Glomerular endothelial cell (primary cell): ENCODE measurements at places on chromosomes 5 and 9.

GRCh38 chr5:51278539-51278938, 104.7 kb upstream of the ISL1 start:
- DNase-seq = no peak

GRCh38 chr5:88702332-88702731, 180.7 kb downstream of the MEF2C start:
- no peak for DNase-seq

GRCh38 chr9:127051881-127052595, 70.4 kb downstream of the ANGPTL2 start:
- no peak for DNase-seq

- no peak for DNase-seq
Measured at GRCh38 chr9:129401623-129402370, 219.1 kb downstream of the C9orf50 start.

DNA sequence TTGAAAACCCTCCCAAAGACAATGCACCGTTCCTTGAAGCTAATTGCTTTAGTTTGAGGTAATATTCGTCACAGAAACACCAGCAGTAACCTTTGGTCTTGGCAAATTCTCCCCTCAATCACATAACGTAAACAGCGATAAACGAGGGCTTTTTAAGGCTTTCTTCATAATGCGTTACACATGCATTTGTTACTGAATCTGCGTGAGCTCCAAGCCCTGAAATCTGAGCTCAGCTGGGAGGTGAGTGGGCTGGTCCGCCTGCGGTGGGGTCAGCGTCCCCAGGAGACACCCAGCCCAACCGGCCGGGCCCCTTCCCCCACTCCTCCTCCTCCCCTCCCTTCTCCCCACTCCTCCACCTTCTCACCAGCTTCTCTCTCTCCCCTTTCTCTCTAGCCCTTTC, 91.1 kb downstream of the BARX1 start:
- DNase-seq = no peak

- DNase-seq = no peak
Measured at GRCh38 chr5:3694819-3695218, 99.2 kb downstream of the IRX1 start.

DNA sequence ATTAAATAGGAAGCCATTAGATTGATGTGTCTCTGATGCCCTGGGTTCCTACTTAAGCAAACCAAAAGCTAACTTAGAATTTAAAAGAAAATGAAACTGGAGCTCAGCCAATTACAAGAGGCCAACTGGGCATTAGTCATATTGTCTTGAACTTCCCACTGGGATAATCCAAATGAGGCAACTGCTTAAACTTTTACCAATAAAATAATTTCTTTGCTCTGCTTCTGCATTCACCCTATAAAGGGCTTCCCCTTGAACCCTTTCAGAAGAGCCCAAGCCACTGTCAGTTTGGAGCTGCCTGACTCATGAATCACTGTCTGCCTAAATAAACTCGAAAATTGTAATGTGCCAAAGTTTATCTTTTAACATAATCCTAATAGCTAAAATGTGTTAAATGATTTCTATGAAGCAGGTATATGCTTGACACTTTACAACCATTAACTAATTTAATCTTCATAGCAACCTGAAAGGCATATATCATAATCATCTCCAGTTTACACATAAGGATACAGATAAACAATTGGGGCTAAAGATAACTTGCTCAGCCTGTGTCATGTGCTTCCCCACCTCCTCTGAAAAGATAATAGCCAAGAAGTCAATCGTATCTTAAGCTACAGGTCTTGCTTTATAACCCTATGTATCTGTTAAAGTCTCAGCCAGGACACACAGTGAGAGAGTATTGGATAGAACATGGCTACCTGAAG, 11.5 kb downstream of the GPR150 start:
- DNase-seq = no peak

DNA sequence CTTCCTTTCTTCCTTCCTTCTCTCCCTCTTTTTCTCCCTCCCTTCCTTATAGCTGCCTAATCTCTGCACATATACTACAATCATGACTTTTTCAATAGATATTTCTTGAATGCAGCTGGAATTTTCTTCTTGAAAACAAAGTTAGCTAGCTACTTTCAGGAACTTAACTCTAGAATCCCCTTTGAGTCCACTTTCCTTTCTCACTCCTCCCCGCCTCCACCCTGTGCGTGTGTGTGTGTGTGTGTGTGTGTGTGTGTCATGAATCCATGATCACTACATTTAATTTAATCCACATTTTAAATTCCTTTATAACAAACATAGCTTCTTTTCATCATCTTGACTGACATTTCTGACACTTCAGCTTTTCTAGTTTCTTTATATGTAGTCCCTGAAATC, 167.5 kb upstream of the KLF9 start:
- DNase-seq = no peak

- DNase-seq = no peak
Measured at GRCh38 chr9:136686794-136687711, at the start of gene AGPAT2. Gene AGPAT2, minus strand, starts transcription at chr9:136687457. Its CDS starts 100 bp downstream, at chr9:136687357.

- DNase-seq = no peak
Measured at GRCh38 chr5:112049738-112050137, 292.7 kb upstream of the NREP start.

- DNase-seq = no peak
Measured at GRCh38 chr9:116318468-116319374, 165.1 kb downstream of the PAPPA start.

DNA sequence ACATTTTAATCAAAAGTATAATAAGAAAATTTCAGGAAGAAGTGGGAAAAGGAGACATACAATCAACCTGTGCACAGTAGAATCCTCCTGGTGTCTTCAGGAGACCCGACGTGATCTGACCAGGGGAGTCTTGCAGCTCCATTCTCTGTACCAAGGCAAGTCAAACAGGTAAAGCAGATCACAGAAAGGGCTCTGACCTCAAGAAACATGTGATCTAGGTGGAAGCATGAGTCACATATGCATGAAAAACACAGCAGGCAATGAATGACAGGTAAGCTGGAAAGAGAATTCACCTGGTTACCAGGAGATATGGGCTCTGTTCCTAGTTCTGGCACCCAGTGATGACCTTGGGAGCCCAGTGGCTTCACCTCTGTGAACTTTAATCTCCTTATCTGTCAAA, 19.4 kb upstream of the FABP6 start:
- no peak for DNase-seq

GRCh38 chr9:21672140-21672539, 130.3 kb upstream of the MTAP start:
- no peak for DNase-seq

GRCh38 chr9:108473209-108474112, 382.3 kb downstream of the ACTL7B start:
- no peak for DNase-seq

- DNase-seq = no peak
Measured at GRCh38 chr5:163950248-163950647, 444.8 kb downstream of the MAT2B start.

DNA sequence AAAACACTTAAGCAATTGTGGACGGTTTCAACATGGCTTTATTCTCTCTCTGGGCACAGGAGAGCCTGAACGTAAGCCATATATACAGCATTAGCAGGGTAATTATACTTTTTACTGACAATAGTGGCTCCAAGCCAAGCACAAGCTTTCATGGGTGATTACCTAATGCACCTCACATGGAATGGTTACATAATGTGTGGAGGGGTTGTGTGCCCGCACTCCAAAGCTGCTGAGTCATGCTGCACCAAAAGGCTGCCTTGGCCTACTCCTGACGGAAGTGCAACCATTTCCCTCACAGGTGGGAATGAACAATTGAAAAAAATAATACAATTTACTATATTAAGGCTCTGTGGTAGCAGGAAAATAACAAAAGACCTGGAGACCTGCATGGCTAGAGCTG, 86.5 kb upstream of the ATP10B start:
- DNase-seq = no peak

- DNase-seq = no peak
Measured at GRCh38 chr9:84339962-84340361, 596 bp downstream of the SLC28A3 start.

DNA sequence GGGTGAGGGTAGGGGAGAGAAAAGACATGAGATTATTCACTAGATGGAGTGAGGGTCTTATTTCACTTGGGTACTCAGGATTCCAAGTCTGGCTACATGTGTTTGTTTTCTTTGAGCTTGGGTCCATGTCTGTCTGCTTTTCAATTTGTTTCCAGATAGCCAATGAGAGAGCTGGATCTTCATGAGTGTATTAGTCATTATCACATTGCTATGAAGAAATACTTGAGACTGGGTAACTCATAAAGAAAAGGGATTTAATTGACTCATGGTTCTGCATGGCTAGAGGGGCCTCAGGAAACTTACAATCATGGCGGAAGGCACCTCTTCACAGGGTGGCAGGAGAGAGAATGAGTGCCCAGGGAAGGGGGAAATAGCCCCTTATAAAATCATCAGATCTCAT, 196.8 kb upstream of the TRIM32 start:
- no peak for DNase-seq

DNA sequence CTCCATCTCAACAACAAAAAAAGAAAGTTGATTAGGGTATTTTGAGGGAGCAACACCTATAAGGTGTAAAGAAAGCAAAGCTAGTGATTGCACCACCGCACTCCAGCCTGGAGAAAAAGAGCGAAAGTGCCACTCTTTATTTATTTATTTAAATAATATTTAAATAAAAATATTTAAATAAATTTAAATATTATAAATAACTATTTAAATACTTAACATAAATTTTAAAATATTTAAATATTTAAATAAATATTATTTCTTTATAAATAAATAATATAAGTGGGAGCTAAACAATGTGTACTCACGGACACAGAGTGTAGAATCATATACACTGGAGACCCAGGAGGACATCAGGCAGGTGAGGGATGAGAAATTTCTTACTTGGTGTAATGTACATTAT, 64.4 kb upstream of the TRIO start:
- no peak for DNase-seq

DNA sequence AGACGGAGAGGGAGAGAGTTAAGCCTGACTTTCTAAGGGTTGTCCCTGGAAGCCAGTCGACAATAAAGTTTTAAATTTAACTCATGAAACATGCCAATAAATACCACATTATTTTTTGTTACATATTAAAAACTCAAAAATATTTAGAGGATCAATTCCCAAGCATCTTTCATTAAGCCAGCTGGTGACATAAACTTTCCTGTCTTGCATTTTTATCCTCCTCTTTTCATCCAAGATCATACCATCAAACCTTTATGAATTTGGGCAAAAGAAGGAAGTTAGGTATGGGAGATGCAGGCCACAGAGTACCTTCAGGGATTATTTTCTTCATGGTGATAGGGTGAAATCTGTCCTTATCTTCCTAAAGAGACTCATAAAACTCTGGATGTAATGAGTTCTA, 178.3 kb upstream of the FBXL17 start:
- DNase-seq = no peak

- DNase-seq = no peak
Measured at GRCh38 chr5:16169550-16169949, 10.0 kb downstream of the MARCHF11 start.

- DNase-seq = no peak
Measured at GRCh38 chr5:78659714-78660113, 11.1 kb upstream of the LHFPL2 start.

DNA sequence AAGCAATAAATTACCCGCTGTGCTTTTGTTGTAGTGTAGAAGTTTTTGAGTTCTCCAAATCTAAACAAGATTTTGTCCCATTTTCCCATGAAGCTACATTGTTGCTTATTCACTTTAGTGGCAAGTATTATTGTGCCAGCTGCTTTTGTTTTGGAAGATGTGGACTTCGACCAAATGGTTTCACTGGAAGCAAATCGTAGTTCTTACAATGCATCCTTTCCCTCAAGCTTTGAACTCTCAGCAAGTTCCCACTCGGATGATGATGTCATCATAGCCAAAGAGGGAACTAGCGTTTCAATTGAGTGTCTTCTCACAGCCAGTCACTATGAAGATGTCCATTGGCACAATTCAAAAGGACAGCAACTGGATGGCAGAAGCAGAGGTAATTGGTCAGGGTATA, 10.9 kb downstream of the MFAP3 start:
- no peak for DNase-seq

DNA sequence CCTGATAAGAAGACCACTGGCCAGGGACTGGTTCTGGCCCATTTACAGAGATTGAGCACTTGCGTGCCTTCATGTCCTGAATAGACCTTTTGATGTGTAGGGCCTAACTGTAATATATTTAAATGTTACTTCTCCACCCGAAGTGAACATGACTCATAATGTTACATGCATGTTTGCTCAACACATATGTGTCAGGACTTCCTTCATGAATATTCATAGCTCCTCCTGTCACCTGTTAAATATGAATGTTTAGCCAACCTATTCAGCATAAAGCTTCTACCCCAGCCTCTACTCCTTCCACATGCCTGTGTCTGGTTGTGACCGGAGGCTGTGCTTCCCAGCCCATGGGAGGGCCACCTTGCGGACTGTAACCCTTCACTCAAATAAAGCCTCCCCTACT, 457.5 kb downstream of the IRX1 start:
- no peak for DNase-seq

DNA sequence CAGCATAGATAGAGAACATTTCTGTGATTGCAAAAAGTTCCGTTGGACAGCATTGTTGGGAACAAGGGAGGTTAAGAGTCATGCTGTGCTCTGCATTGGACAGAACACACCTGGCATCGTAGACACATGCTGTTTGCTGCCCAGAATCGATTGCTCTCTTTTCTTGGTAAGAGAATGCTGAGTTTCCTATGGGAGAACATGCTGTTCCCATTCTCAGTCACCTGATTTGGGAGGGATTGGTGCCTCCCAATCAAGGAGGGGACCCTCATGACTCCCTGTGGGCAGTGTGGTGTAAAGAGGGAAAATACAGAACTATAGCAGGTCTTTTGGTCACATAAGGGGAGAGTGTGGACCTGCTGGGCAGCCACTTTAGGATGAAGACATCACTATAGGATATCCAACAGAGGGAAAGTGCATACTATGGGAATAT, 555.4 kb upstream of the CLINT1 start:
- DNase-seq = no peak

- DNase-seq = no peak
Measured at GRCh38 chr5:51095486-51095885, 287.8 kb upstream of the ISL1 start.

DNA sequence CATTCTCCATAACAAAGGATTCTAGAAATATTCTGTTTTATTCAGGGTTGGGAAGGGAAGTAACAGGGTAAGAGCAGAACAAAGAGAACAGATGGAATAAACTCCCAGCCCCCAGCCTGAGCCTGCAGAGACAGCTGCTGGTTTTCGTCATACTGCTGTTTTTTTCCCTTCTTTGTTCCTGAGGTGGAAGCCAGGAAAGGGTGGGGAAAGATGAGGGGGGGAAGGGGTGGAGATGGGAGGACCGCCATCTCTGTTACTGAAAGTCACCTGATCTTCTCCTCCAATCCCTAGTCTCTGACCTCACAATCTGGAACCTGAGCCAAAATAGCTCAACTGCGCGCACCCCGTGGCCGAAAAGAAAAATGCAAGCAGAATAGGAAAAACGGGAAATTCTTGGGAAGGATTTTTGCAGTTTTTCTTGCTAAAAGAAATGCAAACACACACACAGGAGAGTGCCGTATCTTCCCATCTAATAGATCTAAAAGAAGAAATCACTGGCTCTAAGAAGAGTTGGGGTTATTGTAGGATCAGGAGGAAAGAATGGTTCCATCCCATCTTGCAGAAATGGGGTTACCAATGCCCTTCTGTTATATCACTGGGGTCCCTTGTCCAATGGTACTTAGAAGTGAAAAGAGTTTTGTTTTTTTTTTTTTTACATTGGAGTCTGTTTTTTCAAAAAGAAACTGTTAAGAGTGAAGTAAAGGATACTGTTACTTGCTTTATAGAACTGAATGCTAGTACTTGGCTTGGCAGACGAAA, 57.9 kb downstream of the DIAPH1 start:
- DNase-seq = peak; percentile 92
